ENCODE measurements at places on chromosomes 16 and 17.

DNA sequence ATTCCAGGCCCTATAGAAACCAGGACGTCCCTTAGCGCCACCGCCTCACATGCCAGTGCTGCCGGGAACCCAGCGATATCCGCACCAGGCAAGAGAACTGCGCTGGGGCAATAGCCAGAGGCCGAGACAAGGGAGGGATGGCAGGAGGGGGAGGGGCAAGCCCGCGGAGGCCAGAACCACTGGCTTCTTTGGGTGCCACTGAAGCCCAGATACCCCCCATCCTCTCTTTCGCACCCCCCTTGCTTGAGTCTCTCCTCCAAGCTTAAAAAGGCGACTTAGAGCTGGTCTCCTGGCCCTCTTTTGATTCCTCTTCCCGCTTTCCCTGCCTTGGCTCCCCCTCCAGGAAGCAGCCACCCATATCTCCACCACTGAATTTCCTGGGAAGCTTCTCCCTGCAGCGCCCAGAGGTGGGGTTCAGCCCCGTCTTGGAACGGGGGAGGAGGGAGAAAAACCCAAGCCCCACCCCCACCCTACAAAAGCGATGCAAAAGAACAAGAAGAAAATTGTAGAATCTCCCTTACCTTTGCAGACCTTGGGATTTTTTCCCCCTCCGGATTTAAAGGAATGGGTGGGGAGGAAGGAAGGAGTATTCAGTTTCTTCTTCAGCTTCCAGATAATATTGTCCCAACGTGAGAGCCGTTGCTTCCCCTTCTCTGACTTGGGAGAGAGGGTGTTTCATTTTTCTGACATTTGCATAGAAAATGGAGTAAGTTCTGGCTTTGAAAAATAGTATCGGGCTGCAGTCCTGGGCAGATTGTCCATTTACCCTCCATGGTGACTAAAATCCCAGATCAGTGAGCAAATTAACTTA lies 622 bp downstream of the HOXB6 start:
- no peak for DNase-seq

GRCh38 chr17:48954300-48954755 lies 9.7 kb upstream of the SNF8 start:
- DNase-seq = peak; percentile 23

GRCh38 chr17:63688396-63689020 lies 11.4 kb downstream of the LIMD2 start:
- DNase-seq = no peak

GRCh38 chr16:56795011-56795410 lies 65.1 kb downstream of the NUP93 start:
- no peak for DNase-seq

GRCh38 chr16:68793401-68793857 lies 49.9 kb upstream of the TANGO6 start:
- DNase-seq = no peak

- DNase-seq = no peak
Measured at GRCh38 chr17:71809537-71809936, 311.3 kb upstream of the SOX9 start.

Measured in DMS 273 treated with DMSO at 0.1 percent for 48 hours (cell line).